ENCODE measurements at places on chromosomes 4 and X. TPM values are rescaled to one million over a fixed set of nuclear protein-coding genes. Genes with fewer than 3 reads are reported as not detected.

Gene PAGE1
- not detected for total RNA-seq

GRCh38 chr4:182749667-182750167 lies 167.5 kb downstream of the DCTD start:
- no peak for DNase-seq
- H3K27me3 ChIP-seq: no peaks in the 10 kb centered on the region
- peaks cover 27% of the 10 kb centered on the region for H3K36me3 ChIP-seq
- H3K27ac ChIP-seq: no peak overlapping the region

GRCh38 chrX:3712870-3713224 lies 602 bp downstream of the PRKX start:
- no peak for DNase-seq
- peak overlapping the region; percentile 65 for H3K4me3 ChIP-seq
- no peaks in the 10 kb centered on the region for H3K36me3 ChIP-seq
- no peaks in the 10 kb centered on the region for H3K4me1 ChIP-seq
- no peaks in the 10 kb centered on the region for H3K27me3 ChIP-seq
- peak overlapping the region; percentile 92 for H3K27ac ChIP-seq

DNA sequence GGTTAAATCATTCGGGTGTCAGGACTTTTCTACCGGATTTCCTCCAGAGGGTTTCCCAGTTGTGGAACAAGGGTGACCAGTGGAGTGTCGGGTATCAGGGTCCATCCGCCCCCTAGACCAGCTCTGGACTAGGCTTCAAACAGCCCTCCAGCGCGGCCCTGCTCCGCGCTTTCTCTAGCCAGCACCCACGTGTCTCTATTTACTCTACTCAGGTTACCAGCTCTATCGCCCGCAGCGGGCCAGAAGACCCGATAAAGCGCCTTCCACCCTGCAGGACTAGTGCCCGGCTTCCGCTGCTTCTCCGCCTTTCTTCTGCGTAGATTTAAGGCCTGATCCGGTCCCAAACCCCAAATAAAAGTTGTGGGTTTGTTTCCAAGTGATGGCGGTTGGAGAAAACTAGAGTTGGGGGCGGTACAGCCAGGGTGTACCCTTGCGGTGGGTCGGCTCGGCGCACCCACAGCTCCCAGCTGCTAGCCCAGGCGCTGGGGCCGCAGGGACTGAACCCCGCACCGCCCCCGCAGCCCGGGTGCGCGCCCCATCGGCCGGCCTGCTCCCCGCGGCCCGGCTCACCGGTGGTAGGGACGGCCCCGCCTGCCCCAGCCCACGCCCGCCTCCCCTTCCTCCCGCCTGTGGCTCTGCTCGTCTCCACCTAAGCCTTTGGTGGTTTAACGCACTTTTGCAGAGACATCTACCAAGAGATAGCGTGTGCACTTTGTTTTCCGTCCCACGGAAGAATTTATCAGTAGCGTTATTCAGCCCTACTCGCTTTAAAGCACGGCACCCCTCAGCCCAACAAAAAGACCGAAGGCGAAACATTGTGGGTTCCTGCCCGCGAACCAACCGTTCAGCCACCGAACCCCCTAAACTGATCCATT lies 2.1 kb downstream of the LEF1 start:
- no peak overlapping the region for H3K27ac ChIP-seq
- peaks cover 79% of the 10 kb centered on the region for H3K27me3 ChIP-seq
- no peaks in the 10 kb centered on the region for H3K36me3 ChIP-seq
- DNase-seq: no peak
- H3K4me1 ChIP-seq: peaks cover 18% of the 10 kb centered on the region

DNA sequence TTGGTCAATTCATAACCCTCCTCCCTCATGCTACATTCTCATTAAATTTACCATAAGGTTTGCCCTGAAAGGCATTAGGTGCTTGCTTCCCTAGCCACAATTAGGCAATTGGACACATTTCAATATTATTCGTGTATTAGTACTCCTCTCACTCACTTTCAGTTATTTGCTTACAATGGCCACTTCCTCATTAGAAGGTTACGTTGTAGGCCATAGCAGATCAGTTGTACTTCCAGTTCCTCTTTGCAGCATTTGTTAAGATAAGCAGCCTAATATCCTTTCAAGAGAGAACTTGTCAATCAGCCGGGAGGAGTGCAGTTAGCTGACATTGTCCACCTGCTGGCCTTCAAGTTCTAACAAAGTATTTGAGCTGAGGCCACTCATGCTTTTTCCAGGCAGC lies 1017.2 kb downstream of the PCDH7 start:
- H3K27me3 ChIP-seq: no peaks in the 10 kb centered on the region
- no peak overlapping the region for H3K4me3 ChIP-seq
- H3K36me3 ChIP-seq: no peaks in the 10 kb centered on the region
- no peaks in the 10 kb centered on the region for H3K4me1 ChIP-seq

Gene NLRP2B
- total RNA-seq: not detected

DNA sequence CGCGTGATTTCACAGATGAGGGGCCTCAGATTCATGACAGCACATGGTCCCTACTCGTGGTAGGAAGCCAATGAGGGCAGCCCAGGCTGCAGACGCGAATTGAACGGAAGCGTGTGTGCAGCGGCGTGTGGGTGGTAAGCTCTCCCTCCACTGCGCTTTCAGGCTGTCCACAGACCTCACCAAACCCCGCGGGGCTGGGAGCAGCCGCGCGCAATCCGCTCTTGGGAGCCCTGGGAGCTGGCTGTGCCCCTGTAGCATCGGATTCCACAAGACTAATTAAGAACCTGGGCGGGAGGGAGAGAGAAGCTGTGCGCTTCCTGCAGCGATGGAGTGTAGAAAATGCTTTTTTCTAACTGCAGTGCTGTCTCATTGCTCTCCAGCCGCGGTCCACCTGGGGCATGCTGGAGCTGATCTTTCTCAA lies 134.9 kb downstream of the STOX2 start:
- H3K27ac ChIP-seq: no peak overlapping the region
- no peak for DNase-seq
- no peaks in the 10 kb centered on the region for H3K4me1 ChIP-seq
- H3K36me3 ChIP-seq: no peaks in the 10 kb centered on the region
- no peaks in the 10 kb centered on the region for H3K27me3 ChIP-seq

Gene MSANTD1
- total RNA-seq: 1.3 TPM

Gene GSPT2
- total RNA-seq: 6.1 TPM

DNA sequence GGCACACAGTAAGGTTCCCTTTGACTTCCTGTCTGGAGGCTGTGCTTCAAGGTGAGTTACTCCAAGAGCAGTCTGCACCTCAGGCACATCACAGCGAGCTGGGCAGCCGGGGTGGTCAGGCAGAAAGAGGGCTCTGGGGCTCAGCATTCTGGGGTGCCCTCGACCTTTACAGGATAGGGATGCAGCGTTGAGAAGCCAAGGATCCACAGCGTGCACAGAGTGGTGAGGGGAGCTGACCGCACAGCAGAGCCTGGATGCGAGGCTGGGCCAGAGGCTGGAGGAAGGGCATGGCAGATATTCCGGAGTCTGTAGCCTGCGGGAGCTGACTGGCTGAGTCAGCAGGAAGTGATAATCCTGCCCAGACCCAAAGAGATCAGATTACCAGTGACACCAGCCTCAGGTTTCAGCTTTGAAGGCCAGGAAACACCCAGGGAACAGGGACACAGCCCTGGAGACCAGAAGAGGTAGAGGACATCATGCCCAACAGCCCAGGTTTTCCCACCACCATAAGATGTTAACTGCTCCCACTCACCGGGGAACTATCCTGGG lies 38.4 kb upstream of the PDLIM3 start:
- H3K36me3 ChIP-seq: no peaks in the 10 kb centered on the region
- no peak overlapping the region for H3K4me3 ChIP-seq
- DNase-seq: no peak
- no peak overlapping the region for H3K27ac ChIP-seq
- H3K27me3 ChIP-seq: no peaks in the 10 kb centered on the region

Gene ZMAT1
- total RNA-seq: 26.7 TPM

DNA sequence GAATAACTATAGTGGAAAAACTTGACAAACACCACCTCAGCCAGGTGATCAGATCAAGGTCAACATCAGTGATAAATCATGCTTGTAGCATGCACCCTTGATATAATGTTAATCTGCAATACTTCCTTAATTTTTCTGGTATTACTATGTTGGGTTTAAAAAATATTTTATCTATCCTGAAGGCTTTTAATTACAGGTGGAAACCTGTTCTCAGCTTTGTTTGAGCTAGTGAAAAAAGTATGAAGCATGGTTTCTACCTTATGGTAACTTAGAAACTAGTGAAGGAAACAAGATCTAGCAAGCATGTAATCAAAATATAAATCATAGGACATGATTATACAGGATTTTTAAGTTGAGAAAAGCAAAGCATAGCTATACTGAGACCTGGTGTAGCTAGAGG lies 26.6 kb downstream of the MAOA start:
- H3K36me3 ChIP-seq: no peaks in the 10 kb centered on the region
- H3K4me1 ChIP-seq: no peaks in the 10 kb centered on the region
- H3K27ac ChIP-seq: no peak overlapping the region
- no peaks in the 10 kb centered on the region for H3K27me3 ChIP-seq
- no peak for DNase-seq

Gene ERVMER34-1
- total RNA-seq: 0.63 TPM

DNA sequence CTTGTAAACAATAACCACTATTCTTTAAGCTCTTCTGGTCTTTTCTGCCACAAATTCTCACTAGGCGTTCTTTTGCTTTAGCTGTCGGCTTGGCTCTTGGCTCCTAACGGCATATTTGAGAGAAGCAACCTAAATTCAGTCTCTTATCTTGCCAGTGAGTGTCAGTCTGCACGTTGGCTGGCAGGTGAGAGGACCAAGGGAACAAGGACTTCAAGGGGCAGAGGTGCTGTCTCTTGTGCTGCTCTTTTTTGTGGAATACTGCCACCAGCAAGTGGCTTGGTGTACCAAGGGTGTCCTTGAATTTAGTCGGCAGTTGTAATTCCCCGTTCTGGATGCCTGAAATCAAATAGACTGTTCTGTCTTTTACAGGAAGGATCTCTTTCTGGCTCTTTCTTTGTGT lies 77.8 kb upstream of the SLC4A4 start:
- no peak overlapping the region for H3K4me3 ChIP-seq
- H3K27me3 ChIP-seq: no peaks in the 10 kb centered on the region
- H3K4me1 ChIP-seq: peaks cover 38% of the 10 kb centered on the region

GRCh38 chr4:114606245-114606644 lies 7.6 kb downstream of the UGT8 start:
- H3K27ac ChIP-seq: no peak overlapping the region
- no peak overlapping the region for H3K4me3 ChIP-seq
- H3K27me3 ChIP-seq: no peaks in the 10 kb centered on the region
- H3K36me3 ChIP-seq: no peaks in the 10 kb centered on the region
- DNase-seq: no peak
- no peaks in the 10 kb centered on the region for H3K4me1 ChIP-seq

Gene FGD1
- 9.3 TPM for total RNA-seq

Gene CXCL3
- not detected for total RNA-seq

DNA sequence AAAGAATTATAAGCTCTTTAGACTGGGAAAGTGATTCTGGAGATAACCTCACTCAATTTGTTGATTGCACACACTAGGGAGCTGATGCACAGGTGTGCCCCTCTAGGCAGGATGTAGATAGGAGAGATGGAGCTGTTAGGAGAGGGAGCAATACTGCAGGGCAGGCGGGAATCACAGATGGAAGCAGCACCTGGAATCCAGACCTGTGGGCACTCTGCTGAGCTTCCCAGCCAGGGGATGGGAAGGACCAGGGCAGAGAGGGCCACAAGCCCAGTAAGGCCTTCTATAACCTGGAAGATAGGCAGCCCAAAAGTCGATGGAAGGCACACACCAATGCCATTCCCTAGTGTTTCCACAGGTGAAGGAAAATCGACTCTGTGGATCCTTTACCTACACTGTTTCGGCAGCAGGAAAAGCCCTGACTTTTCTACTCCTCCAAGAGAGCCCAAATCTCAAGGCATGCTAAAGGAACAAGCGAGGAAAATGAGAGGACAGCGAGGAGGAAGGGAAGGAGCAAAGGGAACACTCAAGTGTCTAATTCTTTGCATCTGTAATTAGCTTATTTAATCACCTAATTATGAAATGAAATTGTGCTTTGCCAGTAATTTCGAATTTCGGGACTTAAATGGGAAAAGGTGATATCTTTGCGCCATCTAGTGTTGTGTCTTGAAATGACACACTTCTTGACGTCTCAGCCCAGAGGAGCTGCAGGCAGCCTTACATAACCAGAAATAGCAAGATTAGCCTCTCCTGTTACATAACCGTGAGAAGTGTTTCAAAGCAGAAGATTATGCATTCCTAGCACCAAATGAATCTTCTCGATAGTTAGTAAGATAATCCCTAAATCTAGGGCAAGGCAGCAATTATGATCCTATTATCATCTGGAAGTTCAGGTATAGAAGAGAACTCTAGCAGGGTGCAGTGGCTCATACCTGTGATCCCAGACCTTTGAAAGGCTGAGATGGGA lies 31.0 kb upstream of the TLR3 start:
- no peaks in the 10 kb centered on the region for H3K4me1 ChIP-seq
- H3K4me3 ChIP-seq: no peak overlapping the region
- H3K27me3 ChIP-seq: no peaks in the 10 kb centered on the region
- no peaks in the 10 kb centered on the region for H3K36me3 ChIP-seq
- H3K27ac ChIP-seq: no peak overlapping the region
- DNase-seq: no peak

DNA sequence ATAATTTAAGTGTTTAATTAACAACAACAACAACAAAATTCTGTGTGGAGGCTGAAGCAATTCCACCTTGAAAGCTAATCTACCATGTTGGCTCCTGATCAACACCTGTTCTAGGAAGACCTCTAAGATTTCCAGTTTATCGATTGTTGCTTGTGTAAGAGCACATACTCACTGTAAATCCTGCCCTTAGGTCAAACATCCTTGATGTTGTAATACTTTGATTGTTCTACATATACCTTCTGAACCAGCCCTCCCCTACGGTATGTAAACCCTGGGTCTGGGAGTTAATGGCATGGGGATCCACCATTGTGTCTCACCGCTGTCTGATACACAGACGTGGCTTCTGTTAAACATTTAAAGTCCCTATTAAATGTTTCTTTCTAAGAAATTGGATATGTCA lies 73.2 kb downstream of the RASL11B start:
- H3K4me3 ChIP-seq: no peak overlapping the region
- H3K27me3 ChIP-seq: no peaks in the 10 kb centered on the region
- no peak for DNase-seq

- H3K36me3 ChIP-seq: no peaks in the 10 kb centered on the region
- no peak for DNase-seq
- H3K27ac ChIP-seq: peak overlapping the region; percentile 10
- no peak overlapping the region for H3K4me3 ChIP-seq
These were observed 77.3 kb downstream of the ARHGAP10 start for GRCh38 chr4:147809211-147809610.

DNA sequence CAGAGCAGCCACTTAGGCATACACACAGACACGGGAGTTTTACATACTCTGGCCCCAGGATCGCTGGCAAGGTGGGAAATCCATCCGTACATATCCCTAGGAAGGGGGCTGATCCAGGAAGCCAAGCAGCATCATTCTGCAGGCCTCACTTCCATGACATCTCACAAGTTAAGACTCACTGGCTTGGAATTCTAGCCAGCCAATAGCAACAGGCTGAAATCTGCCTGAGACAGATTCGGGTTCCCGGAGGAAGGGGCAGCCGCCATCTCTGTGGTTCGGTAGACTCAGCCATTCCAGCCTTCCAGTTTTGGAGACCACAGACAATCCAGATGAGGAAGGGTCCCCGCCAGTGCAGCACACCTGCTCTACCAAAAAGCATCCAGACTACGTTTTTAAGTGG lies 31.3 kb downstream of the SOWAHB start:
- H3K36me3 ChIP-seq: no peaks in the 10 kb centered on the region
- DNase-seq: no peak
- H3K4me1 ChIP-seq: no peaks in the 10 kb centered on the region
- H3K27me3 ChIP-seq: peaks cover 2% of the 10 kb centered on the region
- no peak overlapping the region for H3K27ac ChIP-seq

GRCh38 chr4:152165846-152166245 lies 370.0 kb downstream of the FBXW7 start:
- no peaks in the 10 kb centered on the region for H3K27me3 ChIP-seq
- H3K4me3 ChIP-seq: no peak overlapping the region
- DNase-seq: no peak
- no peaks in the 10 kb centered on the region for H3K36me3 ChIP-seq

- H3K4me3 ChIP-seq: no peak overlapping the region
- H3K27me3 ChIP-seq: no peaks in the 10 kb centered on the region
- no peaks in the 10 kb centered on the region for H3K4me1 ChIP-seq
- H3K27ac ChIP-seq: no peak overlapping the region
These were observed 17.4 kb downstream of the ADGRG4 start for GRCh38 chrX:136318156-136318555.
